ENCODE measurements at places on chromosomes 2 and 18. TPM values are rescaled to one million over a fixed set of nuclear protein-coding genes. Genes with fewer than 3 reads are reported as not detected.

GRCh38 chr2:40282428-40282827 lies 169.5 kb downstream of the SLC8A1 start:
- no peak for DNase-seq

DNA sequence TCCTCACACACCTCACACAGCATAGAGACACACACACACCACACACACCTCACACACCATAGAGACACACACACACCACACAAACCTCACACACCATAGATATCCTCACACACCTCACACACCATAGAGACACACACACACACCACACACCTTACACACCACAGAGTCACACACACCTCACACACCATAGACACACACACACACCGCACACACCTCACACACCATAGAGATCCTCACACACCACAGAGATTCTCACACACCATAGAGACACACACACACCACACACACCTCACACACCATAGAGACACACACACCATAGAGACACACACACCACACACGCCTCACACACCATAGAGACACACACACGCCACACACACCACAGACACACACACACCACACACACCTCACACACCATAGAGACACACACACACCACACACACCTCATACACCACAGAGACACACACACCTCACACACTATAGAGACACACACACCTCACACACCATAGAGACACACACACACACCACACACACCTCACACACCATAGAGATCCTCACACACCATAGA lies 270.6 kb downstream of the CYRIA start:
- DNase-seq, result no peak

- DNase-seq, result no peak
Measured at GRCh38 chr2:234394450-234394849, 102.4 kb downstream of the ARL4C start.

DNA sequence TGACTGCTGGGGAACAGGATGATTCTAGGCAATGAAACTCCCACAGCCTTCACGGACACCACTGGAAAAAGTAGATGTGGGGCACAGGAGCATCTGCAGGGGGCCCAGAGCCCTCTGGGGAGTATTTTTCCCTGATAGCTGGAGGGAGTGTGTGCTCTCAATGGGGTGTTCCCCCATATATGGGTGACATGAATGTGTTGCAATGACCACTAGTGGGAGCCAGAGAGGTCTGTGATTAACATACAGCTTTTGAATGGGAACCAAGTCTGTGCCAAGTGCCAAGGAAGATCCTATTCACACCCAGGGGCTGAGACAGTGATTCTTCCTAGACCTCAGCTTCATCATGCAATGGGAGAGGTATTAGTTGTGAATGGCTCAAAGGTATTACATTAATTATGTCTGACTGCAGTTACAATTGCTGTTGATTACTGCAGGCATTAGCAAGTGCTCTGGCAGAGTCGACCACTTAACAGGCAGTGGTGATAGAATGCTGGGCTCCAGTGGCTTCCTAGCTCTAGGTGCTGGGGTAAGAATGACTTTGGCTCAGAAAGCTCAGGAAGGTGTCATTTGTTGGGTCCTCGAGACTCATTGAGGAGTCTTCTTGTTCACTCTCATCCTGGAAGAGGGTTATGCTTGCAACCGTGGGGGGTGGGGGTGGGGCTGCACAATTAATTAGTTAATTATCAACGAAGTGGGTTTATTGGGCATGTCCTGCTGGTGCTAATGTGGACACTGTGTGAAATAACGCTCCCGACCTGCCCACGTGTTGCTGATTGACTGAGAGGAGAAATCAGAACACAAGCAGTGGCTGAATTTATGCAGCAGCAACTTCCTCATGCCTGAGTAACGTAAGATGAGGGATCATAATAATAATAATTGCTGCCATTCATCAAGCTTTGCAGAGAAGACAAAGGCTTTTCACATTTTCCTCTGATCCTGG lies 194.1 kb downstream of the CLIP4 start:
- DNase-seq, result no peak

DNA sequence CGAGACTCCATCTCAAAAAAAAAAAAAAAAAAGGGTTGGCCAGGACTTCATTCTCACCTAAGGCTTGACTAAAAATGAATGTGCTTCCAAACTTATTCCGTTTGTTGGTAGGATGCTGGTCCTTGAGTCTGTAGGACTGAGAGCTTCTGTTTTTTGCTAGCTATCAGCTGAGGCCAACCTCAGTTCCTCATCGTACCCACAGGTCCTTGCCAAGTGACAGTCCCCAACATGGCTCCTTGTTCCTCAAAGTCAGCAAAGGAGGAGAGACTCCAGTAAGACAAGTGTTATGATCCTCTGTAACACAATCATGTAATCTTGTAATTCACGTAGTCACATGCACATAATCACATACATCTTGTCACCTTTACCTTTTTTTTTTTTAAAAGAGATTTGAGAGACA lies 37.0 kb downstream of the HAUS1 start:
- DNase-seq, result no peak

GRCh38 chr2:174059884-174060244 lies 94.7 kb upstream of the SP3 start:
- no peak for DNase-seq

- no peak for DNase-seq
Measured at GRCh38 chr18:78659057-78659456, 320.6 kb upstream of the SALL3 start.

The CTAGE1 gene
- total RNA-seq, result not detected

DNA sequence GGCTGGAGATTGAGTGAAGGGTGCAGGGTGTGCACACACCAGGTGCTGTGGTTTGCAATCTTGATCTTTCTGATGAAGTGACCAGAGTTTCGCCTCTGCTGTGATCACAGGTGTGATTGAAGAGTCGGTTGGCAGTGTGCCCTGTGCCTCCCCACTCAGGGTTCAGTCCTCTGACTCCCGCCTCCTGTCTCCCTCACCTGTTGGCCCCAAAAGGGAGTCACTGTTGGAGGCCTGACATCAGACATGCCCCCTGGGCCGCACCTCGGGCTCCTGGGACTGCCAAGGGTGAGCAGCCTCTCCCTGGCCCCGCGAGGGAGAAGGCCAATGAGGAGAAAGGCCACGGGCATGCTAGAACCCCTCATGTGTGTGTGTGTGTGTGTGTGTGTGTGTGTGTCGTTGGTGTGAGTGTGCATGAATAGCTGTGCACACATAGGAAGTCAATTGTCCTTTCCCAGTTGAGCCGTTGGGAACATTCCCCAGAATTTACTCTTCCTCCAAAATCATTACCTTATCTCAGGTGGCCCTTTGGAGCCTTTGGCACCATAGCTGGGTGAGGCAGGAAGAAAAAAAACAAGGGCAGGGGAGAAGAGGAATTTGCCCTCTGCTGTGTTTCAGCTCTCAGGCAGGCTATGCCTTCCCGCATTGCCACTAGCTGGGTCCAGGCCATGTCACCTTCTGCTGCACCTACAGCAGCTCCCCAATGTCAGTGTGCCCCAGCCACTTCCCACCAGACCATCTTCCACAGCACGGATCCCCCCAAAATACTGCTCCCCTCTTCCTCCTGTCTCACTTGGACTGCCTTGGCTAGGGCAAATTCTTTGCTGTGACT lies 78.1 kb upstream of the LAPTM4A start:
- DNase-seq, result no peak

GRCh38 chr2:119243621-119244020 lies 20.0 kb downstream of the STEAP3 start:
- DNase-seq, result no peak

The SERPINB4 gene
- total RNA-seq, result not detected

GRCh38 chr2:36663851-36664695 lies 32.4 kb upstream of the VIT start:
- no peak for DNase-seq

- no peak for DNase-seq
Measured at GRCh38 chr2:190563109-190563508, 28.6 kb upstream of the NEMP2 start.

DNA sequence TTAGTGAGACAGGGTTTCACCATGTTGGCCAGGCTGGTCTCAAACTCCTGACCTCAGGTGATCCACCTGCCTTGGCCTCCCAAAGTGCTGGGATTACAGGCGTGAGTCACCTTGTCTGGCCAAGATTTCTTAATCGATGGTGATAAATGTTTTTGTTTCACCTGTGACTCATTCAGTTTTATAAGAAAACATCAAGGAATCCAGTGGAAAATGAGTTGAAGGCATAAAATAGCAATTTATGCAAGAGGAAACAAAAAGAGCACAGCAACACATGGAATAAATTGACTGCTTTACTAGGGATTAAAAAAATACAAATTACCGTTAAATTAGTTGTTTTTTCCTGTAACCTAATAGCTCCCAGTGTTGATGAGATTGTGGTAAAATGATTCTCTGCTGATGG lies 80.2 kb downstream of the CDK15 start:
- no peak for DNase-seq

DNA sequence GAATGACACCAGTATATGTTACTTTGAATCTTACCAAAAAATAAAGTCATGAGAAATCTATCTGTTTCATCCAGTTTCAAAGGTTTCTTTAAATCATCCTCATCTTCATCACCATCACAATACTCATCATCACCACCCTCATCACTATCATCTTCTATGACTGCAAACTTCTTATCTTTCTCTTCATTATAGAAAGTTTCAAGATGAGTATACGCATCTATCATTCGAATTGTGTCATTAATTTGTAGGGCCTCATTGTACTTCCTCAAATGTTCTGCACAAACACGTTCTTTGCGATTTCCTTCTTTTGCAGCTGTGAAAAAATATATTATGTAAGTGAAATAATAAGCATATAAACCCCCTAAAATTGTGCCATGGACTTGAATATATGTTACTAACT lies 34.1 kb upstream of the FAP start:
- no peak for DNase-seq

- no peak for DNase-seq
Measured at GRCh38 chr18:47915229-47915628, 15.2 kb downstream of the SMAD2 start.

DNA sequence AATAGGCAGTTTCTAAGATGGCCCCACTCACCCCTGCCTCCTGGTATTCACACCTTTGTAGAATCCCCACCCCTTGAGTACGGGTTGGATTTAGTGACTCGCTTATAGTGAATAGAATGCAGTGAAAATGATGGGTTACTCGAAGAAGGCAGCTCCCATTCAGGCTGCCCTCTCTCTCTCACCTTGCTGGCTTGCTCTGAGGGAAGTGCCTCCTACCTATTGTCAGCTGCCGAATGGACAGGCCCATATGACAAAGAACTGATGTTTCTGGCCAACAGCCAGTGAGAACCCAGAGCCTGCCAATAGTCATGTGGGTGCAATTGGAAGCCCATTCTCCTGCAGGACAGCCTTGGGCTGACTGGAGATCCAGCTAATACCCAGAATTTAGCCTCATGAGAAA lies 22.1 kb upstream of the RNF103 start:
- no peak for DNase-seq

DNA sequence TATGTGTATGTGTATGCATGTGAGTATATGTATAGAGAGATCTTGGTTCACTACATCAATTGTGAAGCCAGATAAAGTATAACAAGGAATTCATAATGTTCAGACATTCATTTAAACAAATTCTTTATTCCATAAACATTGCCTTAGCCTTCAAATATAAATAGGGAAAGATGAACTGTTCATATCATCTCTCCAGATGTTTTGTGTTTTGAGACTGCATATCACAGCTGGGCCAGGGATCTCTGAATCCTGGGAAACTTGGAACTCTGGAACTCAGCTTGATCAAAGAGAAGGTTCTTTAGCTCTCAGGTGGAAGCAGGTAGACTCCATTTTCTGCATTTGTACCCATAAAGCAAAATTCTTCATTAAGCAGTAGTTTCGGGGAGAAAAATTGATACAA lies 272.6 kb upstream of the ETAA1 start:
- DNase-seq, result no peak

- DNase-seq, result no peak
Measured at GRCh38 chr2:239399921-239400595, 762 bp downstream of the HDAC4 start.

The ADRA2B gene
- total RNA-seq, result 5.0 TPM

GRCh38 chr2:181627545-181627944 lies 29.4 kb downstream of the CERKL start:
- no peak for DNase-seq

The EMILIN1 gene
- 15.7 TPM for total RNA-seq

- no peak for DNase-seq
Measured at GRCh38 chr2:223270548-223270947, 218.6 kb downstream of the KCNE4 start.

The SERPINB12 gene
- not detected for total RNA-seq

DNA sequence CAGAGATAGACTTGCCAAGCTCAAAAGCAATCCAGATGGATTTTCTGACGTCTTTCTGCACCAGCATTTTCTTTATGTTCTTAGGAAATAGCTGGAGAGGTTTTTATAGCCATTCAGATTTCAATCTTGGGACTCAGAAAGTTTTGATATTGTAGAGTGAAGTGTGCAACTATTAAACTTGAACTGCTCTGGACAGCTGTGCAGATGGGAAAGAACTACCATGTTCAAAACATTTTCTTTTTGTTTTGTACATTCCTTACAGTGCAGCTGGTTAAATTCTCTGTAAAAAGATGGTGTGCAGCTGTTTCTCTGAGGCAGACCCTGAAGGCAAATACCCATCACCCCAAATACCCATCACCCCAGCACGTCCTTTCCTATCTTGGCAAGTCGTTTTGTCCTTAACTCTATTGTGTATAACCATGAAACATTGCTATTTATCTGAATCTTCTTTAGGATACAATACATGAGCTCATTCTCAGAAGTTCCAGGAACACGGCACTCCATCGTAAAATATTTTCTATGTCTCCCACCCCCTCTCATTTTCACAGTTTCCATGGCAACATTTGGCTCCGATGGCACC lies 38.8 kb downstream of the AQP4 start:
- no peak for DNase-seq

DNA sequence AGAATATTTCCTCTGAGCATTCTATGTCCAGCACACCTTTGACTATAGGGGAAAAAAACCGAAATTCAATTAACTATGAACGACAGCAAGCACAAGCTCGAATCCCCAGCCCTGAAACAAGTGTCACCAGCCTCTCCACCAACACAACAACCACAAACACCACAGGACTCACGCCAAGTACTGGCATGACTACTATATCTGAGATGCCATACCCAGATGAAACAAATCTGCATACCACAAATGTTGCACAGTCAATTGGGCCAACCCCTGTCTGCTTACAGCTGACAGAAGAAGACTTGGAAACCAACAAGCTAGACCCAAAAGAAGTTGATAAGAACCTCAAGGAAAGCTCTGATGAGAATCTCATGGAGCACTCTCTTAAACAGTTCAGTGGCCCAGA lies 79.4 kb upstream of the FAM117B start:
- DNase-seq, result no peak

DNA sequence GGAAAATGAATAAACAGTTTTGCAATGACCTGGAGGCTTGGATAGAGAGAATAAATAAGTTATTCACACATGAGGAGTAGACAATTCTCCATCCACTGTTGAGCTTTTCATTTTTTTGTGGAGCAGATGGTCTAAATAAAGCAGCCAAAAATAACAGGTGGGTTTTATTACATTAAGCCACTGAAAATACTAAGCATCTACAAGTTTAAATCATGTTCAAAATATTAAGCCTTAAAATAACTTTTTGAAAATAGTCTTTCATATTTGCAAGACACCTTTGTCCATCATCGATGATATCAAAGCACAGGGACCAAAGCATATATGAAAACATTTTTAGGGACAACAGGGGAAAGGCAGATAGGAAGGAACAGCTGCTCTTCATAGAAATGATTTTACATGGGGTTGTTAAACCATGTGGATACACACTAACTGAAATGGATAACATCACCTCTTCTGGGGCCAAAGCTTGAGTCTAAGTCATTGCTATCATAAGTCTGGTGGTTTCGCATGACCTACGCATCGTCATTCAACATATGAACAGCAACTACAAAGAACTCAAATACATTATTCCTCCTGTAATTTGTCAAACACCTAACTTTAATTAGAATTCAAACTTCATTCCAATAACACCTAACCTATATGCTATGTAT lies 197.6 kb upstream of the CHST9 start:
- no peak for DNase-seq

Data from left ventricle myocardium superior (tissue), 1 donor.